Fibroblast of skin of back (primary cell): ENCODE measurements at places on chromosomes 3 and 15.

GRCh38 chr3:128319741-128320141 lies 146.9 kb downstream of the DNAJB8 start:
- DNase-seq, result no peak

- DNase-seq, result no peak
Observed at GRCh38 chr15:72161361-72162132, 36.0 kb downstream of the GRAMD2A start.

- DNase-seq, result no peak
Observed at GRCh38 chr3:188148318-188148717, 5.6 kb upstream of the LPP start.

- DNase-seq, result no peak
Observed at GRCh38 chr3:132642539-132642847, 17.1 kb downstream of the ACAD11 start.

DNA sequence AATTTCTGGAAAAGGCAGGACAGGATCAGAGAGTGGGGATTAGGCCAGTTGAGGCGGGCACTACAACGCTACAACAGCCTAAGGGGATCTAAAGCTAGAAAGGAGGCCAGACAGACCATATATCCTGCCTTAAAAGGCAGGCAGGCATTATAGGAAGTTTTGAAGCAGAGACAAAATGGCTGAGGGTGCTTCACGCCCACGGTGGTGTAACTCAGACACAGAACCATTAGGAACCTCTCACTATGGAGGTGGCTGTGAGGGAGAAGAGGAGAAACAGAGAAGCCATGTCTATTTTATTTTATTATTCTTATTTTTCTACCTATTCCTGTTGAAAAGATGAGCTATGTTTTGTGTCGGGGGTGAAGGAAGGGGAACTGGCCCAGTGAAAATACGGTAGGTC lies 2.1 kb upstream of the USP4 start:
- no peak for DNase-seq

DNA sequence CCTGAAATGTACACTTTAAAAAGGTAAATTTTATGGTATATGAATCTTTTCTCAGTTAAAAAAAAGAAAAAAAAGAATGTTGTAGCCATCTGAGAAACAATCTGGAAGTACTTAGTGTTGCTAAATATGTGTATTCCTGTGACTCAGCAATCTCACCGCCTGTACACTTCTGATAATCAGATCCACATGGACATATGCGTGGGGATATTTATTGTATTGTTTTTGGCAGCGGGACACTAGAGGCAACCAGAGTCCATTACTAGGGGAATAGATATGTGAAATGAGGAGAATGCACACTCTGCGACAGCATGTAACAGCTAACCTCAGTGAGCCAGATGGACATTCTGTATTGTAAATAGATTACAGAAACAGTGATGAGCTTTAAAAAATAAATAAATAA lies 65.4 kb downstream of the AQP9 start:
- peak; percentile 99 for DNase-seq

- DNase-seq, result no peak
Observed at GRCh38 chr15:63022181-63022580, 20.4 kb upstream of the TPM1 start.

DNA sequence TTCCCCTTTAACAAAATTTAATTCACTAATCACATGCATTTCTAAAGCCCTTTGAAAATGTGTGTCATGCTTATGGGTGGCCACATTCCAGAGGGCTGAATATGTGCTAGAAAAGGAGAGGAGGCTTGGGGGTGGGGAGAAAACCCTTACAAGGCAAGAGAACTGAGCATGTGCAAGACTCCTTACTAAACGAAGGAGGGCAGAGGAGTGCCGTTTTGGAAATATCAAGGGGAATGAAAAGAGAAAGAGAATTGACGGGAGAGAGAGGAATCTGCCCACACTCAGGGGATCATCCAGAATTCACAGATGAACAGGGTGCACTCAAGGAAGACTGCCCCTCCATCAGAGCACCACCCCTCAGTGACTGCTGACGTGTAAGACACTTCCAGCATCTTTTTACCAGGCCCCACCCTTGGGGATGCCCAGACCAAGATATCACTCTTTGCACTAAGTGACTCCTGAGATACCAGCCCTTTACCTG lies 37.9 kb upstream of the TSC22D2 start:
- peak; percentile 99 for DNase-seq

DNA sequence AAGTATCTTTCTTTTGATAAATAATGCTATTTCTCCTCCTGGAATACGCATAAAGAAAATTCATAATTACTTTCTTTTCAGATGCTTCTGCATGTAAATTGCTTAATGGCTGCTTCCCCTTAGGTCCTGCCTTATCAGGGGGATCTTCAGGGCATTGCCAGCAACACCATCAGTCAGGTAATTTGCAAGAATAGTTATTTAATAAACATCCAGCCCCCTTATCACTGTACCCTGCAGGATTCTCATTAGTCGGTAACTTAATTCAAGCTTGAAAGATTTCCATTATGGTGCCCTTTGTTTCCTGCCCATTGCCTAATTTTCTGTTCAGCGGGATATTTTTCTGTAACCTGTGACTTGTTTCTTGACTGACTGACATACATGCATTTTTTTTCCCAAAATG lies 414.5 kb downstream of the MFSD1 start:
- no peak for DNase-seq

- DNase-seq, result no peak
Observed at GRCh38 chr3:156216852-156217251, 96.5 kb downstream of the KCNAB1 start.

- DNase-seq, result no peak
Observed at GRCh38 chr15:77821959-77822256, 189.2 kb upstream of the LINGO1 start.

DNA sequence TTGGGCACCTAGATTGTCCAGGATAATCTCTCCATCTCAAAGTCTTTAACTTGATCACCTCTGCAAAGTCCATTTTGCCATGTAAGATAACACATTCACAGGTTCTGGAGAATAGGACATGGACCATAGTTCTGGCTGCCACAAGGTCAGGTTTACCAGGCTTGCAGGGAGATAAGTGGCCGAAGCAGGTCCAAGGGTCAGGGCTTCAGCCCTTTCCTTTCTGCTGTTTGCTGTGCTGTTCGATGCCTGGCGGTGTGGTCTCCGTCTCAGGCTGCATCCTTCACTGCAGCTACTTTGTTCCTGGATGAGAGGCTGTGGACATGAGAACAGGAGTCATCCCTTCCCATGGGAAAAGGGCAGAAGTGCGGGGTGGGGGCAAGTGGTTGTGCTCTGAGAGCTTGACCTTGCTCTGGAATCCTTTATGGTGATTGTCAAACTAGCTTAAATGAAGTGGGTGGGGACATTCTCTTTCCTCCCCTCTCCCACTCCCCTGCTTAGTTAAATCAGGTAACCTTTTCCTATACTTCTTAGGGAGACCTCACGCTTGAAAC lies 320.2 kb upstream of the C2CD4B start:
- no peak for DNase-seq

GRCh38 chr3:24018784-24019570 lies 73.9 kb downstream of the NR1D2 start:
- no peak for DNase-seq

- DNase-seq, result peak; percentile 93
Observed at GRCh38 chr3:142976621-142977398, 13.3 kb upstream of the PAQR9 start.

- DNase-seq, result peak; percentile 86
Observed at GRCh38 chr3:156497326-156497725, 57.6 kb downstream of the SSR3 start.

DNA sequence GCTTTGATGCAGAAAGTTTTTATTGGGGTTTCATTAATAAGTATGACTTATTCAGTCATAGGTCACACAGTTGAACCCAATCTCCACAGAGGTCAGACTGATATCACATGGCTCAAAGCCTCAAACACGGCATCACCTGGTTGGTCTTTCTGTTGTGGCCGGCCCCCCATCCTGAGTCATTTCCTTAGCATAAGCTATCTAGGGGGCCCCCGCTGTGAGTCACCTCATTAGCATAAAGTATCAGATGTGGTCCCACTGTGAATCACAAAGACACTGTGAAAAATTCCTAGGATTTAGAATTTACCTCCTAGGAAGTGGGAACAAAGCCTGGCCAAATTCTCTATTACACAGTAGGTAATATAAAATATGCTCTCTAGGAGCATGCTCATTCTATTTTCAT lies 502.2 kb downstream of the PYDC2 start:
- peak; percentile 64 for DNase-seq

- DNase-seq, result no peak
Observed at GRCh38 chr15:80501476-80501875, 97.3 kb downstream of the ARNT2 start.

DNA sequence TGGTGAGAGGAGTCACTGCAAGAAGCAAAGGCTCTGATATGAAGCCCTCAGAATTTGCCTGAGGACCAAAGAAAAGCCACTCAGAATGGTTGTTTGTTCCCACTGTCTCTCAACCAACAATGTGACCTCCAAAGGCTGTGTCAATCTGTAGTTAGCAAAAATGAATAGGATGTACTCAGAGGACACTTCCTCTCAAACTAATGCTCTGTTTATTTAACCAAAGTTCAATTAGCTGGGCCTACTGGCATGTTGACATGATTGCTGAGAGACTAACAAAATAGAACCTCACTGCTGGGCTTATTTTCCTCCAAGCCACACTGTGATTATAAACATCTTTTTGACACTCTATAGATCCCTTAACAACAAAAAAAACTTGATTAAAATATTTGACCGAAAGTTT lies 522.5 kb downstream of the OCA2 start:
- no peak for DNase-seq

GRCh38 chr3:180704532-180704931 lies 25.2 kb upstream of the CCDC39 start:
- DNase-seq, result no peak

DNA sequence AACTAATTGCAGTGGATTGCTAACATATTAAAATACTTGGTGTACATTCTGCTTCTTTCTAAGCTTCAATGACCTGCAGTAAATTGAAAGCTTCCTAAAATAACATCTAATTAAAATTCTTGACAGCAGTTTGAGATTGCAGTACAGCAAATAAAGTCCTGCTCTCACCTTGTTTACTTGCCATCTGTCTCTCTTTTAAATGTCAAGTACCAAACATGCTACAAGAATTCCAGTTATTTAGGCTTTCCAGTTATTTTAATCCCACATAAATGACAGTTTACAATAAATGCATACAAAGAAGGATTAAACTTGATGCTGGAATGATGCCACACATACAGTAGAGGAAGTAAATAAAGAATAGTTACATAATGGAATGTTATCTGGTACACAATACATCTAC lies 33.2 kb downstream of the CBLB start:
- DNase-seq, result no peak

- DNase-seq, result peak; percentile 23
Observed at GRCh38 chr3:173622166-173622565, 224.6 kb downstream of the NLGN1 start.

GRCh38 chr3:30655187-30655812 lies 48.9 kb downstream of the TGFBR2 start:
- peak; percentile 67 for DNase-seq

- DNase-seq, result no peak
Observed at GRCh38 chr15:57618325-57618724, 26.6 kb downstream of the MYZAP start.

DNA sequence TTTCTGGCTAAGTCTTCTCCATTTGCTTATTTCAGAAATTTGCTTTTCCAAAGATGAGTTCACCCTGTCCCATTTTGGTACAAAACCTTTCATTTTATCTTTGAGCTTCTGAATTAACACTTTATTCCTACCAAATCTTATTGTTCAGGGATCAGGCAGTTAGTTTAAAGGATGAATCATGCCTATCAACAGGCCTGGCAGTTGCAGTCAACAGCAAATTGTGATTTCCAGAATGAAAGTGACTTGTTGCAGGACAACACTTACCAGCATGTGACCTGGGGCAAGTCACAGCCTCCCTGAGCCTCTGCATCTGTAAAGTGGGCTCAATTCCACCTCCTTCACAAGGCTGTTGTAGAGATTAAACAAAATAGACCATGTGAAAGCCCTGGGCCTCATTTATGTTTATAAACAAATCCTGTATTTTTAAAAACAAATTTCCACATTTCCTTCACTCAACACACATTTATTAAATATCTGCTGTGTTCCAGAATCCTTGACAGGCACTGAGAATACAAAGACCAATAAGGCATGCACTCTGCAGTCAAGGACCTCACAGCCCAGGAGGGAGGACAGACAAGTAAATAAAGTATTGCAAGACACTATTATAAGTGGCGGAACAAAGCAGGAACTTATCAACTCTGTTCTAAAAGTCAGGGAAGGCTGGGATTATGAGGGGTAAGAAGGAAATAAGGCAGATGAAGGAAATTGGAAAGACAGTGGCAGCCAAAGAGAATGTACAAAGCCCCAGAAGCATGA lies 359.1 kb upstream of the IL12A start:
- no peak for DNase-seq

- peak; percentile 5 for DNase-seq
Observed at GRCh38 chr3:41933154-41933676, 28.7 kb downstream of the ULK4 start.

DNA sequence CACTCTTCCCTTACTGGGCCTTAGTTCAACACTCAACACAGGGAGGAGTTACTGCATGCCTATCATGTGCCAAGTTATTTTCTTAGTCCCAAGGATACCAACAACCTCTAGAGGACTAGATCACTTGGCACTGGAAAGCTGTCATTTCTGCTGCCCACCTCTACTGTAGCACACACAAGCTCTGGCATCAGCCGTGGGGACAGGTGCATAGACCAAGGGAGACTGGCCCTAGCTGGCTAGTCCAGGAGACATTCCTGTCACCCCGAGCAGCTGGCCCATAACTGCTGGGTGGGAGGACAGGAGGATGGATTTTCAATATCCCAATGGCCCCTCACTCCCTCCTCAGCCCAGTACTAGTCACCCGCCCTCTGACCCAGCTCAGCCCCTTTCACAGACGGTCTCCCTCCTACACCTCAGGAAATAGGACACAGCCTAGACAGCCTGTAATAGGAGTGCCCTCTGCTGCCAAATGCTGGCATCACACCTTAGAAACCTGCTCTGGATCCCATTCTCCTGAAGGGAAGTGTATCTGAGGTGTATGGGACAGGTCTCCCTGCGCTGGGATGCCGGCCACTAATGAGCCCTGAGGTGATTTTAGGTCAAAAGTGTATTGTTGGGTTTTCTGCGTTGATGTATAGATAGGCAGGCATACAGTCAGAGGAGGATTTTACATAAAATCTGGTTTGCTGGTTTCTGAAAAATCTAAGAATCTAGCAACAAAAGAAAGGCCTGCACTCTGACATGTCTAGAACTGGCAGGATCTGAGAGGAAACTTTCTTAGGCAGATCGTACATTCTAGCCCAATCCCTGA lies 3.4 kb upstream of the DZIP1L start:
- DNase-seq, result peak; percentile 72
